ENCODE measurements at places on chromosomes 1 and 21. TPM values are rescaled to one million over a fixed set of nuclear protein-coding genes. Genes with fewer than 3 reads are reported as not detected.

CD5L gene
- total RNA-seq = not detected

CFHR5 gene
- not detected for total RNA-seq

MEGF6 gene
- total RNA-seq = 1.6 TPM

NTRK1 gene
- 3.6 TPM for total RNA-seq

RGS2 gene
- 6.2 TPM for total RNA-seq

GSTM1 gene
- not detected for total RNA-seq

MORC3 gene
- total RNA-seq = 16.4 TPM

KCNE2 gene
- not detected for total RNA-seq

VCAM1 gene
- total RNA-seq = 1.9 TPM

PRRX1 gene
- total RNA-seq = not detected

FCGR3B gene
- total RNA-seq = not detected
